ENCODE measurements at places on chromosomes 1 and 21. TPM values are rescaled to one million over a fixed set of nuclear protein-coding genes. Genes with fewer than 3 reads are reported as not detected.

DNA sequence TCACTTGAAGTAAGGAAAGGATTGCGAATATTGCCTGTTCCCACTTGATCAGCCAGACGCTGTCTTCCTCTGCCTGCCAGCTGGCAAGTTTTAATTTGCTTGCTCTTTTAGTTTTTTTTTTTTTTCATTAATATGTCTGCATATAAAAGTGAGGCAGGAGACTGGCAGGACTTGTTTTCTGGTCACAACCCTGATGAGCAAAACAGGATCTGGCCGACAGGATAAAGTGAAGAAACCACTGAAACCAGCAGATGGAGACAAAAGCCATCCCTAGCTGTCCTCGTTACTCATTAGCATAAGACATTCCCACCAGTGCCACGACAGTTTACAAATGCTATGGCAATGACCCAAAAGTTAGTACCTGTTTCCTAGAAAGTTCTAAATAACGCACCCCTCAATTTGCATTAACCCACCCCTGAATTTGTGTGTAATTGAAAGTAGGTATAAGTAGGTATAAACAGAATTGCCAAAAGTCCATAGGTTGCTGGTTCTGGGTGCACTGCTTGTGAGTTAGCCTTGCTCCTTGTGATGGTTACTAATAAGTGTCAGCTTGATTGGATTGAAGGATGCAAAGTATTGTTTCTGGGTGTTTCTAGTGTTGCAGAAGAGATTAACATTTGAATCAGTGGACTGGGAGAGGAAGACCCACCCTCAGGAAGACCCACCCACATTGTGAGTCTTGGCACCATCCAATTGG, 60.8 kb downstream of the ZNF684 start:
- no peaks in the 10 kb centered on the region for H3K4me1 ChIP-seq
- H3K4me3 ChIP-seq: no peak overlapping the region
- H3K36me3 ChIP-seq: no peaks in the 10 kb centered on the region

- H3K36me3 ChIP-seq: no peaks in the 10 kb centered on the region
- no peak overlapping the region for H3K27ac ChIP-seq
- H3K4me3 ChIP-seq: no peak overlapping the region
- no peaks in the 10 kb centered on the region for H3K27me3 ChIP-seq
These were observed 322.7 kb upstream of the DUSP10 start for GRCh38 chr1:222064388-222065211.

DNA sequence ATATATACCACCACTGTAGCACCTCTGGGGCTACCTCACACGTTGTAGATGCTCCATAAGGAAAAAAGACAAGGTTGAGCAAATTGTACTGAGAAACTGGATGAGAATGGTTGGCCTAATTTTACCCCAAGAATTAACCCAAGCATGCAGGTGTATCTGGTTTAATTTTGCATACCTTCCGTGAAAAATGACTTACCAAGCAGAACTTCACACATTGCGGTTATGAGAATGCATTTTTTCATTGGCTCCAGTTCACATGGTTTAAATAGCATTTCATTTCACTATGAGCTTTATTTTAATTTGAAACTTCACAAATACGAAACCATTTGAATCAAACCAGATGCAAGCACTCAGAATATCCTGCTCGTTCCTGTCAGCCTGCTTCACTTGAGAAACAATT, 512.2 kb downstream of the LTN1 start:
- DNase-seq: no peak
- no peaks in the 10 kb centered on the region for H3K4me1 ChIP-seq
- no peaks in the 10 kb centered on the region for H3K36me3 ChIP-seq
- H3K27ac ChIP-seq: no peak overlapping the region
- no peaks in the 10 kb centered on the region for H3K27me3 ChIP-seq
- H3K4me3 ChIP-seq: no peak overlapping the region

OPTC gene
- total RNA-seq: not detected

GRCh38 chr1:27100335-27101053, 54.4 kb downstream of the SLC9A1 start:
- DNase-seq: no peak
- H3K27ac ChIP-seq: no peak overlapping the region
- no peaks in the 10 kb centered on the region for H3K27me3 ChIP-seq
- H3K36me3 ChIP-seq: peaks cover 8% of the 10 kb centered on the region
- no peak overlapping the region for H3K4me3 ChIP-seq
- peaks cover 7% of the 10 kb centered on the region for H3K4me1 ChIP-seq

DNA sequence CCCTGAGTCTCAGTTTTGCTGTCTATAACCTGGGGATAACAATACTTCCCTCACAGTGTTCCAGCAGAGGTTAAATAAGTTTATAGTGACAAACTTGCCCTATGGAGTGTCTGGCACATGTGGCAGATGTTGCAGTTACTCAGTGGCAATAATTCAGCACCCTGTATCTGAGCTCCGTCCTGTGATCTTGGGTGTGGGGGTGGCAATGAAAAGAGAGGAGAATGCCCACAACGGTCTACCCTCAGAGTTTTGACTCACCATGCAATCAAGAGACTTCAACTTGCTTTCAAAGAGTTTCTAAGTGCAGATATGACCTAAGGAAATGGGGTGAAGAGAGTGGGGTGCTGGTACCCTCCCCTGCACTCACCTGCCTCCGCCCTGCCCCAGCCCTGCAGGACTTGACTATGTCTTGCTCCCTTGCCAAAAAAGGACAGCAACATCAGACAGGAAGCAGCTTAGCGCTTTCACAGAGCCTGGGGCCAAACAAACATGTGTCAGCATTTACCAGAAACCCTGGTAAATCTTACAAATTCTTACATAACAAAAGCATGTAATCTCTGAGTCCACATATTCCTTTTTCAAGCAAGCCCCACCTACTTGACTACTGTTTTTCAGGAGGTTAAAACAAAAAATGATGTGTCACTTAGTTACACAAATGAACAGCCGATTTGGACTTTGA, 185.1 kb upstream of the CAMK1G start:
- no peaks in the 10 kb centered on the region for H3K36me3 ChIP-seq
- H3K27ac ChIP-seq: no peak overlapping the region
- H3K4me3 ChIP-seq: no peak overlapping the region

TEDDM1 gene
- total RNA-seq: not detected

- no peaks in the 10 kb centered on the region for H3K36me3 ChIP-seq
- H3K4me3 ChIP-seq: no peak overlapping the region
- DNase-seq: no peak
- no peaks in the 10 kb centered on the region for H3K4me1 ChIP-seq
- H3K27ac ChIP-seq: no peak overlapping the region
These were observed 217.0 kb downstream of the DNAH14 start for GRCh38 chr1:225146478-225146877.

GRCh38 chr21:34280389-34280795, 83.4 kb upstream of the KCNE2 start:
- H3K36me3 ChIP-seq: no peaks in the 10 kb centered on the region
- no peaks in the 10 kb centered on the region for H3K27me3 ChIP-seq
- no peak for DNase-seq

DNA sequence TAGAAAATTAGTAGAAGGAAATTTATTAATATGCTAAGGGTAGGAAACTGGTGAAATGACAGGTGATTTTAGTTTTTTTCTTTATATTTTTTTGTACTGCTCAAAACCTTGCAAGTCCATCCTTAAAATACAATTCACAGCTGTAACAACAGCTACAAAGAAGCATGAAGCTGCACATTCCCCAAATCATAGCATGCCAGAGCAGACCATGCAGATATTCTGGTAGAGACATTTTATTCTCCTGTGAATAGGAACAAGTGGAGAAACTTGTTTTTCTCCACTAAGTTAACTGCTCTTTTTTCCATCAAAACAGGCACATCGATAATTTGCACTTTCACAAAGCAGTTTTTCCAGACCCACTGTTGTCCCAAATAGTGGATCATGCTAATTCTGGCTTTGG, 1125.7 kb downstream of the BRINP3 start:
- no peak for DNase-seq
- H3K4me1 ChIP-seq: no peaks in the 10 kb centered on the region
- H3K27ac ChIP-seq: no peak overlapping the region
- H3K27me3 ChIP-seq: no peaks in the 10 kb centered on the region
- H3K36me3 ChIP-seq: no peaks in the 10 kb centered on the region

GBP5 gene
- total RNA-seq: 46.8 TPM

DNA sequence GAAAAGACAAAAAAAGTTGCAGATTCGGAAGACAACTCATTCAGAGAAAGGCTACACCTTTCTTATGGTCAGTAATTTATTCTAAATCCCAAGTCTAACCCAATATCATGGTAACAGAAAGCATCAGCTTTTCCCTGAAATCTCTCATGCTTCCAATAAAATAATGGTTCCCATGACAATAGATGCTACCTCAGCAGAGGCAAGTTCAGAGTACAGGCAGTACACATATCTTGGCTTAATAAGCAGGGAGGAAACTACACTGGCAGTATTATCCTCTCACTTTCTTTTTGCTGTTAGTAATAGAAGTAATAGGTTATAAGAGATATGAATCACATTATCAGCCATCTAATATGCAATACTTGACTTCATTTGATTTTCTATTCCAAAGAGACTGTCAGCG, 137.1 kb downstream of the DPYD start:
- no peaks in the 10 kb centered on the region for H3K36me3 ChIP-seq
- no peak overlapping the region for H3K4me3 ChIP-seq
- DNase-seq: no peak
- no peaks in the 10 kb centered on the region for H3K27me3 ChIP-seq
- H3K27ac ChIP-seq: no peak overlapping the region
- no peaks in the 10 kb centered on the region for H3K4me1 ChIP-seq

OR10J1 gene
- total RNA-seq: not detected

DNA sequence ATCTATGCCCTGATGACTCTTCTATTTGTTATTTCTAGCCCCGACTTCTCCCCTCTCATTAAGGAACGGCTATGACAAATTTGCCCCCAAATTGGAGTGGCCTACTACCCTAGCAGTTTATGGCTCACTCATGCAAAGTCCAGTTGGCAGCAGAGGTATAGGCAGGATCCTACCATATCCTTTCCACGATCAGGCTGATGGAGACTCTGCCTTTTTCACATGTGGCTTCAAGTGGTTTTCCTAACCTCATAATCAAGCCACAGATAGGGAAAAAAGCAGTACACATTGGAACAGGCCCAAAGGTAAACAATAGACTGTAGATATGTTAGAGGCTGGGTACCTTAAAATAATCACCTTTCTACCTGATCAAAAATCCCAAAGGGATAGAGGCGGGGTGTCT, 292.5 kb downstream of the NCAM2 start:
- no peak overlapping the region for H3K4me3 ChIP-seq
- no peak overlapping the region for H3K27ac ChIP-seq
- DNase-seq: no peak
- H3K4me1 ChIP-seq: no peaks in the 10 kb centered on the region

- H3K4me1 ChIP-seq: no peaks in the 10 kb centered on the region
- no peak for DNase-seq
These were observed 65.5 kb upstream of the BACH1 start for GRCh38 chr21:29233256-29233546.

FCRL2 gene
- 1.2 TPM for total RNA-seq

DNA sequence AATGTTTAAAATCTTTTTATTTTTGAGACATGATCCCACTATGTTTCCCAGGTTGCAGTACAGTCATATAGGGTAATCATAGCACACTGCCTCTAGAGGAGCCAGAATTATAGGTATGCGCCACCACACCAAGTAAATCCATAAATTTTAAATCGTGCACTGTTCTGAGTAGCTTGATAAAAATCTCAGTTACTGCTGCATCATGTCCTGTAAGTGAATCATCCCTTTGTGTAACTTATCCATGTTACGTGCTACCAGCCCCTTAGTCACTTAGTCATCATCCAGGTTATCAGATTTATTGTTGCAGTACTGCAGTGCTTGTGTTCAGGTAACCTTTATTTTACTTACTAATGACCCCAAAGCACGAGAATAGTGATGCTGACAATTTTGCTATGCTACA, 1770.9 kb downstream of the BRINP3 start:
- no peaks in the 10 kb centered on the region for H3K36me3 ChIP-seq
- no peak overlapping the region for H3K27ac ChIP-seq
- no peak overlapping the region for H3K4me3 ChIP-seq
- no peaks in the 10 kb centered on the region for H3K4me1 ChIP-seq
- no peak for DNase-seq
- H3K27me3 ChIP-seq: no peaks in the 10 kb centered on the region

CTBS gene
- total RNA-seq: 20.3 TPM

GRCh38 chr1:154548028-154548427, 10.4 kb downstream of the UBE2Q1 start:
- H3K4me1 ChIP-seq: no peaks in the 10 kb centered on the region
- H3K27ac ChIP-seq: no peak overlapping the region
- no peaks in the 10 kb centered on the region for H3K27me3 ChIP-seq
- no peak overlapping the region for H3K4me3 ChIP-seq

DNA sequence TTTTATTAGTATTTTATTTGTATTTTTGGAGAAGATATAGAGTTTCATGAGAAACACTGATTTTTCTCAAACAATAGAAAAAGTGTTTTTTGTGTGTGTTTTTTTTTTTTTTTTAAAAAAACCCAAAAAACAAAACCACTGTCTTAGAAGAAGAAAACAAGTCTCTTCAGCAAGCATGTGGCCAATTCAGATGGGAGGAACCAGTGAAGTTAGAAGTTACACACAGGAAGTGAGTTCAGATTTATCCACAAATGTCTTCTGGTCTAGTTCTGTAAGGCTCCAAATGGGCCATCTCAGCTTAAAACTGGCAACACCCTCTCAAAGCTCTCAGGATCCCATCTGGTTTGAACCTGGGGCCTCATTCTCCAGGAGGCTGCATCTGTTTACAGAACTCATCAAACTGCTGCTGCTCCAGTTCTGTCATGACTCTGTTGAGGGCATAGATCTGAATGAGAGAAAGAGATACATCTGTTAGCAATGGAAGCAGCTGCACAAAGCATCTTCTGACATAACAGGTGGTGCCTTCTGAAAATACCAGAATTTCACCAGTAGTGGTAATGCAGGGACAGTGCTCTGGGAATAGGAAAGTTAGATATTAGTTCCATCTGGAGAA, 9.8 kb upstream of the ERMAP start:
- H3K36me3 ChIP-seq: peaks cover 7% of the 10 kb centered on the region
- H3K4me3 ChIP-seq: no peak overlapping the region
- peaks cover 3% of the 10 kb centered on the region for H3K27me3 ChIP-seq
- H3K27ac ChIP-seq: peak overlapping the region; percentile 9
- peaks cover 12% of the 10 kb centered on the region for H3K4me1 ChIP-seq

CHODL gene
- 0.38 TPM for total RNA-seq

RBP7 gene
- total RNA-seq: not detected

Data from T-cell (primary cell).